ENCODE measurements at places on chromosomes 16 and 17. TPM values are rescaled to one million over a fixed set of nuclear protein-coding genes. Genes with fewer than 3 reads are reported as not detected.

Gene BAIAP3
- total RNA-seq = 1.2 TPM

Gene SEPTIN1
- total RNA-seq = not detected

Gene VAT1L
- total RNA-seq = not detected

Gene LRRC37A
- 2.5 TPM for total RNA-seq

Gene TERB1
- not detected for total RNA-seq

Gene ANKRD40CL
- not detected for total RNA-seq

Gene WIPF2
- 5.7 TPM for total RNA-seq

Gene MEIOB
- not detected for total RNA-seq

Gene CCL3
- total RNA-seq = not detected

Measured in SK-MEL-5 (cell line).